ENCODE measurements at places on chromosomes 12 and 14.

GRCh38 chr14:92600318-92601053, 86.9 kb downstream of the RIN3 start:
- DNase-seq = no peak

- DNase-seq = no peak
Measured at GRCh38 chr12:67909681-67910080, 79.6 kb upstream of the IFNG-AS1 start.

DNA sequence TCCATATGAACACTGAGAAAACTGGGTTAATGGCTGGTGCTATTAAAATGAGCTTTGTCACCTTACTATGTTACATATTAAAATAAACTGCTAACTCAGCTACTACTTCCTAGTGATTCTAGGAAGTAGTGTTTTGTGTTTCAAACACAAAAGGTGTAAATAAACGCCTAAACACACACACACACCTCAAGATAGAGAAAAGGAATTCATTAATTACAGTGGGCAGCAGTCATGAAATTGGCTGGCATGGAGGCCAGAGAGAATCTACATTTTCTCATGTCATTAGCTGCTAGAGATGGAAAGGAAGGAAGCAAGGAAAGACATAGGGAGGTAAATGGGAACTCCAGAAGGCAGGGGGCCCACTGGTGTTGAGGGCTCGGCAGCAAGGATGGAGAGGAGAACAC, 787 bp upstream of the PRMT5 start:
- DNase-seq = no peak

- DNase-seq = no peak
Measured at GRCh38 chr12:23484238-23484637, 465.2 kb downstream of the SOX5 start.

DNA sequence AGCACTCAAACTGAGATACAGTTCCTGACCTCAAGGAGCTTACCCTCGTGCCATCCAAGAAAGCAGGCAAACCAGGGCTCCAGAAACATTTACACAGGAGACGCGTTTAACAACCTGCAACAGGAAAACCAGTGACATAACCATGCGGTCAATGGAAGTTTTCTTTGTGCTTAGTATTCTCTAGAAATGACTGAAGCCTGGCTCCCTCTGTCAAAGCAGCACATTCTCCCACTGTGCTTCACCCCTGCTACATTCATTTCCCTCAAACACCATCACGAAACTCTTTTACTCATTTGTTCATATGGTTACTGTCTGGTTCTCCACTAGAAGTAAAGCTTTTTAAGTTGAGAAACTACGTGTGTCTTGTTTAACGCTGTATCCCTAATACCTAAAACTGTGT, 161.3 kb upstream of the CCND2 start:
- DNase-seq = no peak

GRCh38 chr12:26369588-26369987, 174.2 kb downstream of the SSPN start:
- DNase-seq = no peak

- DNase-seq = no peak
Measured at GRCh38 chr14:96106891-96107290, 67.7 kb downstream of the C14orf132 start.

DNA sequence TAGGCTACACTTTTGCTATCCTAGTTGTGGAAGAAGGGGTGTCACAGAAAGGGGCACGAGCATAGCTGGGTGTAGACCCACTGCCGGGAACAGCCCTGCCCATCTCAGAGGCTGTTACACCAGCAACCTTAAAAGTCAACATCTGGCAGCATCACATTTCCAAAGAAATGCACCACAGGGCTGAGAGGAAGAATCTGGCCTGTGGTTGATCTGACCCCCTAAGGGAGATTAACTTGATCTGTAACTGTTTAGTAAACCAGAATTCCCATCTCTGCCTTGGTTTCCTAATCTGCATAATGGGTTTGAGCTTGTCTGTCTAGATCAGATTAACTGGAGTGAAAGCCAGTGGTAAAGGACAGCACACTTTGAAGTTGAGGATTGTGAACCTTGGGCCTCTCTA, 1.3 kb downstream of the LRP1-AS start:
- DNase-seq = no peak

GRCh38 chr12:94070520-94070919, 77.9 kb upstream of the PLXNC1 start:
- DNase-seq = no peak

GRCh38 chr12:124454735-124455134, 112.7 kb downstream of the NCOR2 start:
- DNase-seq = no peak

DNA sequence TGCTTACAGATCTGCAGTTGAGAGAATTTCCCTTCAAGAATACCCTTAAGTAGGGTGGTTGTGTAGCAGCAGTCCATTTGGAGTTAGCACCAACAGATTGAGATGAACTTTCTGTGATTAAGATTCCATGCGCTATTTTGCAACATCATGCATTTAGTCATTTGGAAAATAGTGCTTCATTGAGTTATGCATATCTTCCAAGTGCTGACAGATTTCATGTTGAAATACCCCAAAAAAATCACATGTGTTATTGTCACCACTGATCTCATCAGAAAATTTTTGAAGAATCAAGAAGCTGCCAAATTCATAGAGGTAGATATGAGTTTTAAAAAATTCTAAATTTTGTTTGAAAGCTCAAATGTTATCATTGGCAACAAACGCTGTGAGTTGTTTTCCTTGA, 35.5 kb upstream of the OSBPL8 start:
- DNase-seq = no peak

DNA sequence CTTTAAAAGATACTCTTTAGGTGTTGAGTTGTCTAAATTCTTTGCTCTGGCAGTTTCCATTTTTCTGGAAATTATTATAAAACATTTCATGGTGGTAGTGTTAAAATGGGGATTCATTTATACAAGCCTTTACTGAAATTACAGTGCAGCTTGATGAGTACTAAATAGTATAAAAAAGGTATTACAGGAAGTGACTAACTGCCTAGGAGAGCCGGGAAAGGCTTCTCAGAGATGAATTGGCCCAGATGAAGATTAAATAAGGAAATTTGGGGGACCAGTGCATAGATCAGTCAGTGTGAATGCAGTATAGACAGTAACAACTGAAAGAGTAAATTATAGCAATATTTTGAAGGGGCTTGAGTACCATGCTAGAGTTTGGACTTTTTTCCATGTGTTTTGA, 7.5 kb downstream of the PSMA6 start:
- DNase-seq = no peak

DNA sequence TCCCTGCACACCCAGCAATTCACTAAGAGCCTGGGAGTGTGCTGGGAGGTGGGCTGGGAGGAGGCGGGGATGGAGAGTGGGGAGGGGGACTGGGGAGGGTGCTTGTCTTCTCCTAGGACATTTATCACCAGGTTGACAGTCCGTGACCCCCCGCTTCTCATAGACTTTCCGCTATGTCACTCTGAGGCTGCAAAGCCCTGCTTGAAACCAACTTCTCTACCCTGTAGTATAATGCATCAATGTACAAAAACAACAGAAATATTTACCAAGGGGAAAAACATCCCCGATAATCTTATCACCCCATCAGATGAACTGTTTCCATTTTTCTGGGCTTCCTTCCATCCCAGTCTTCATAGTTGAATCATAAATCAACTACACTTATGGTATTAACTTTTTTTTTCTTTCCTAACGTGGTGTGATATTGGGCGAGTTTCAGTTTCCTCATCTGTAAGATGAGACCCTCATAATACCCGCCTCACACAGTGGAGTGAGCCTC, 28.6 kb upstream of the BATF start:
- DNase-seq = no peak

GRCh38 chr12:13956060-13956590, 25.3 kb downstream of the GRIN2B start:
- no peak for DNase-seq

DNA sequence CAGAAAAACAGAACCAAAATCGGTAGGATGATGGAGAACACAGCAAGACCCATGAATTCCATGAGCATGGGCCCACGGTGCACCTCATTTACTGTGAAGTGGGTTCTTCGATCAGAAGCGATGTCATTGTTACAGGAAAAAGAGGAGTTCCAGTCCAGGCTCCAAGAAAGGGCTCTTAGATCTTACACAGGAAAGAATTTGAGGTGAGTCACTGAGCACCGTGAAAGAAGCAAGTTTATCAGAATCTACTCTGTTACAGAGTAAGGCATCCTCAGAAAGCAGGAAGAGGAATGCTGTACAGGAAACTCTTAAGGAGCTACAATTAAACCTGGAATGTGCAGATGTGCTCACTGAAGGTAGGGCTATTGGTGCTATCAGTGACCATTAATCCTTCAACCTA, 11.6 kb upstream of the CHFR start:
- no peak for DNase-seq

- no peak for DNase-seq
Measured at GRCh38 chr12:131910302-131911027, 16.0 kb downstream of the ULK1 start.

GRCh38 chr14:56659964-56660551, 80.5 kb downstream of the TMEM260 start:
- DNase-seq = no peak

DNA sequence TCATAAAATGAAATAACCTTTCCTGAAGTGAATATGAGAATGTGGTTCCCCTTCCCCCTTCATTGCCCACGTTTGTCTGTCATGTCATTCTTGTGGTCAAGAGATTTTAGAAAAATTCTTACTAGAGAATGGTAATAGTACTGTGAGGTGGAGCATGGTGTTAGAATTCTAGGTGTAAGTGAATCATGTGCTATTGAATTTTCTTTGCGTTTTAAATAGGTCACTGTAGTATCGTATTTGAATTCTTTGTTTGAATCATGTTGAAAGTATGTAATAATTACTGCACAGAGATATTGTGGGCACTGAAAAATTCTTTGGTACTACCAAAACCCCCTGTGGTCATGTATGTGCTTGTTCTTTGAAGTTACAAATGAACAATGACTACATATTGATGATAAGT, 49.9 kb downstream of the FUT8 start:
- DNase-seq = no peak

DNA sequence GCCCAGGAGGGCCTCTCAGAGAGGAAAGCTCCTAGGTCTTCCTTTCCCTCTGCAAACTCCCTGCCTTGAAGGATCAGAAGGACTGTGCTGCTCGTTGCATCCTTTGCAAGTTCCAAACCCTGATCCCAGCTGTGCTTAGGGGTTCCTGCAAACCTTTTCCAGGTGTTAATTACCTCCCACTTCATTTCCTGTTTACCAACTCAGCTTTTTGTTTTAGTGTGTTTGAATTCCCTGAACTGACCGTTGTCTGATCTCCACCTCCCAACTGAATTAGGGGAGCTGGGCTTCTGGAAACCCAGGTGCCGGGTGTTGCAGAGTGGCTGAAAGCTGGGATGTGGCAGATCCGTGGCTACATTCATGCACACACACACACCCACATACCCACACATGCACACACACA, 20.6 kb upstream of the BDKRB1 start:
- no peak for DNase-seq

GRCh38 chr14:93713726-93714405, 74.4 kb downstream of the PRIMA1 start:
- DNase-seq = no peak

DNA sequence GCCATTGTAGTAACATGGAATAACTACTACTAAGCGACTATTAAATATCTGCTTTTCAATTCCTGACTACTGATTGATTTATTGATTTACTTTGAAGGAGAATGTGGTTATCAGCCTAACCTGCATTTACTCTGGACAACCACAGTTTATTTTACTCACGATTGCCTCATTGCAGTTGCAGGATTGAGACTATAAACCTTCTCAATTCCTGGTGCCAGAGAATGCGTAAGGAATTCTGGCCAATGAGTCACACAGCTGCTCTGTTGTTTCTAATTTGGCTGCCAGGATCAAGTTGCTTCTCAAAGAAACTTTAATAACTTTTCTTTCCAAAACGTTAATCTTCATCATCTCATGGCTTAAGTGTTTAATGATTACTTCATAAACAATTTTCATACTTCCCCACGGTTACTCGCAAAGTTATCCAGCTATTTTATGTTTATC, 13.1 kb upstream of the TMTC1 start:
- no peak for DNase-seq

DNA sequence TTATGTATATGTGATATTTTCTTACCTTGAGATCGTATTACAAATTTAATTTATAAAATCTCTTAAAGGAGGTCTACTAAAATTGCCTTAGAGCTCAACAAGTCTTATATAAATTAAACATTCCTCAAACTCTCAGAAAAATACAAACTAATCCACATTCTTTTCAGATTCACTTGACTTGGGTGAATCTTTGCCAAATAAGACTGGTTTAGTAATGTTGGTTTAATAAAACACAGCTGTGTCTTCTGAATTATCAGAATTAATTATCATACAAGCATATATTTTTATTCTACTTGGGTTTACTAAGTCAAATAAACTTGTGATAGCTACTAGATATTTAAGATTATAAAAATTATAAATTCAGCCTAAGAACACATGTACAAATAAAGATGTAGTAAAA, 13.3 kb downstream of the GLIPR1L2 start:
- DNase-seq = no peak
